ENCODE measurements at places on chromosomes 2 and 18. TPM values are rescaled to one million over a fixed set of nuclear protein-coding genes. Genes with fewer than 3 reads are reported as not detected.

Gene ANKRD30B
- total RNA-seq = not detected

Gene IGFBP5
- 54.7 TPM for total RNA-seq

DNA sequence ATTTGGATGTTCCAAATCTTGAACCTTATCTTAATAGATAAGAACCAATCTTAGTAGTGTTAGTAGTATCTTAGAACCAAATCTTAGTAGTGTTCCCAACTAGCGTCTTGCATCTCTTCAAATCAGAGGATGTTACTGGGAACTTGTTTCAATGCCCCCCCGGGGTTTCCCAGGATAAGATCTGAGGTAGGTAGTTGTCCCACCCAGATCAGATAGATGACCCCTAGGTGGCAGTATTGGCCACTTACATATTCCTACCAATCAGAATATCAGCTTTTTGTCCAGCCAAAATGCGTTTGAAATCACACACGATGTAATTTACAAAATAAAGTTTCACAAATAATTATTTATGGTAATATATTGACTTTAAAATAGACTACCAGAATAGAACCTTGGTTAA is 314.8 kb downstream of the MBD2 start:
- no peak overlapping the region for H3K27ac ChIP-seq
- DNase-seq = no peak
- no peaks in the 10 kb centered on the region for H3K27me3 ChIP-seq
- no peaks in the 10 kb centered on the region for H3K4me1 ChIP-seq

- H3K4me1 ChIP-seq = no peaks in the 10 kb centered on the region
- no peak overlapping the region for H3K4me3 ChIP-seq
- no peak for DNase-seq
- no peaks in the 10 kb centered on the region for H3K36me3 ChIP-seq
- no peaks in the 10 kb centered on the region for H3K27me3 ChIP-seq
- no peak overlapping the region for H3K27ac ChIP-seq
Measured at GRCh38 chr2:129827311-129828090, 152.0 kb upstream of the RAB6C start.

DNA sequence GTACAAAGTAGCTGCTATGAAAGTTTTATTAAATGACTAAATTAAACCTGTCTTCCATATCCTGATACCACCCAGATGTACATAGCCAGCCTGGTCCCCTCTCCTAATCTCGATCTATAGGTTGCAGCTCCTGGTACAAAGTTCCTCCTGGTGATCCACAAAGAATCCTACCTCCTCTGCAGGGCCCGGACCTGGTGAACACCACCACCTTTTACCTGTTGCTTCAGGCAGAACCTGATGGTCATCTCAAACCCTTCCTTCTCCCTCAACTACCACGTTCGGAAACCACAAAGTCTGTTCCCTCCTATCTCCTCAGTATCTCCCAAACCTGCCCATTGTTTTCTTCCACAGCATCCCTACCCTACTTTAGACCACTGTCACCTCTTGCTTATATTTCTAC is 15.5 kb downstream of the FOXI3 start:
- no peak for DNase-seq
- H3K4me3 ChIP-seq = no peak overlapping the region
- no peaks in the 10 kb centered on the region for H3K27me3 ChIP-seq

DNA sequence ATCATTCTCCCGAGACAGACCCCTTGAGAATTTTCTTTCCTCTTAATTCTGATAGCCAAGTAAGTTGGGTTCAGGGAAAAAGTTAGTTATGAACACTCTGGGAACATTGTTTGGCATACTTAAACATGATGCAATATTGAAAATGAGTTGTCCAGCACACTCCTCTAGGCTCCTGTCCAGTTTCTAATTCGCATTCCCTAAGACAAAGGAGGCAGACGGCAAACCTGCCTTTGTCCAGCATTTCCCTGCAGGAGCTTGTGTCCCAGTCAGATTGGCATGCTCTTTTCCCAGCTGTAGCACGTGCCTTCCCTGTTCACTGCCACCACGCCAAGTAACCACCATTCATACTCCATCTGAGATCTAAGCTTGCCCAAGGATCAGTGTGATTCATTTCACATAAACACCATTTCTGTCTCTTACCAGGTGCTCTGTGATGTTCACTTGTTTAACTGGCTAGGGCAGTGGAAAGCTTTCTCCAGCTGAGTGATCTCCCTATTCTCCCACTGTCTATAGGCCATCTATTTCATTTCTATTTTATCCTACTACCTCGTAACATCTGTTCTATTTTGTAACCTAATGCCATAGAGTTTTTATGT is 150.0 kb upstream of the EPB41L3 start:
- H3K36me3 ChIP-seq = no peaks in the 10 kb centered on the region
- H3K27me3 ChIP-seq = no peaks in the 10 kb centered on the region
- H3K4me3 ChIP-seq = no peak overlapping the region
- no peaks in the 10 kb centered on the region for H3K4me1 ChIP-seq
- H3K27ac ChIP-seq = no peak overlapping the region

GRCh38 chr2:170123593-170123992 is 54.4 kb upstream of the MYO3B start:
- H3K36me3 ChIP-seq = no peaks in the 10 kb centered on the region
- no peak for DNase-seq
- no peaks in the 10 kb centered on the region for H3K27me3 ChIP-seq

GRCh38 chr2:152278526-152278925 is 56.4 kb upstream of the FMNL2 start:
- no peaks in the 10 kb centered on the region for H3K36me3 ChIP-seq
- no peaks in the 10 kb centered on the region for H3K4me1 ChIP-seq
- DNase-seq = no peak
- no peaks in the 10 kb centered on the region for H3K27me3 ChIP-seq

GRCh38 chr18:25345081-25345866 is 6.7 kb downstream of the ZNF521 start:
- peaks cover 19% of the 10 kb centered on the region for H3K27me3 ChIP-seq
- DNase-seq = no peak
- H3K4me3 ChIP-seq = no peak overlapping the region
- peaks cover 19% of the 10 kb centered on the region for H3K4me1 ChIP-seq

DNA sequence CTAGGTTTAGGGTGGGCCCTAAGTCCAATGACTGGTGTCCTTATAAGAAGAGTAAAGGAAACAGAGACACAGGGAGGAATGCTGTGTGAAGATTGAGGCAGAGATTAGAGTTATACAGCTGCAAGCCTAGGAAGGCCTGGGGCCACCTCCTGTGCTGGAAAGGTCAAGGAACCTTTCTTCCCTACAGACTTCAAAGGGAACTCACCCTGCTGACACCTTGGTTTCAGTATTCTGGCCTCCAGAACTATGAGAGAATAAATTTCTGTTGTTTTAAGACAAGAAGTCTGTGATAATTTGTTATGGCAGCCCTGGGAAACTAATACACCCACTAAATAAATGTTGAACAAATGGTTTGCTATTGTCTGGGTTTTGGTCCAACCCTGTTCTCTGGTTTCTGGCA is 102.3 kb upstream of the NEUROD1 start:
- no peaks in the 10 kb centered on the region for H3K27me3 ChIP-seq
- H3K27ac ChIP-seq = no peak overlapping the region
- no peak overlapping the region for H3K4me3 ChIP-seq
- DNase-seq = no peak
- no peaks in the 10 kb centered on the region for H3K4me1 ChIP-seq

DNA sequence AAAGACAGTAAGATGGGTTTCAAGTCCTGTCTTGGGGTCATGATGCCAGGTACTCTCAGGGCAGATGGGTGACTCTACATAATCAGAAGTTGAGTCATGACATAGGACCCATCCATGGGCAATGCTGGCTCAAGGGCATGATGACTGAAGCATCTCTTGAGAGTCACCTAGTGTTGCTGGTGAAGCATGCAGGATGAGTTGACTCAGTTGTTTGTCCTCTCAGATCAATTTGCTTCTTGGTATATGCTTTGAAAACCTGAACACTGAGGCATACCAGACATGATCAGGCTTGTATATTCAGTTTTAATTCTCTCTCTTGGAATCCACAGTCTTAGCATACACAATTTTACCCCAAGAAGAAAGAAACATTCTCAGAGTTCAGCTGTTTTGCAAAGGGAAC is 658.9 kb upstream of the NXPH2 start:
- no peak for DNase-seq
- H3K4me1 ChIP-seq = no peaks in the 10 kb centered on the region
- H3K36me3 ChIP-seq = no peaks in the 10 kb centered on the region
- no peaks in the 10 kb centered on the region for H3K27me3 ChIP-seq
- no peak overlapping the region for H3K27ac ChIP-seq
- H3K4me3 ChIP-seq = no peak overlapping the region

Gene IL36B
- not detected for total RNA-seq

Gene SCN9A
- 18.7 TPM for total RNA-seq

GRCh38 chr2:222353993-222354392 is 55.2 kb upstream of the PAX3 start:
- H3K27ac ChIP-seq = no peak overlapping the region
- no peaks in the 10 kb centered on the region for H3K4me1 ChIP-seq
- no peak overlapping the region for H3K4me3 ChIP-seq
- H3K36me3 ChIP-seq = no peaks in the 10 kb centered on the region

- H3K4me1 ChIP-seq = no peaks in the 10 kb centered on the region
- no peak overlapping the region for H3K4me3 ChIP-seq
- H3K27me3 ChIP-seq = no peaks in the 10 kb centered on the region
- no peak overlapping the region for H3K27ac ChIP-seq
Measured at GRCh38 chr2:129801575-129801974, 177.9 kb upstream of the RAB6C start.

Gene TMEM18
- 28.5 TPM for total RNA-seq

GRCh38 chr2:99729104-99730025 is 239.5 kb upstream of the REV1 start:
- no peak for DNase-seq
- H3K27me3 ChIP-seq = no peaks in the 10 kb centered on the region
- H3K27ac ChIP-seq = no peak overlapping the region
- H3K4me1 ChIP-seq = peaks cover 4% of the 10 kb centered on the region
- H3K36me3 ChIP-seq = no peaks in the 10 kb centered on the region

Gene DSG2
- 0.79 TPM for total RNA-seq

DNA sequence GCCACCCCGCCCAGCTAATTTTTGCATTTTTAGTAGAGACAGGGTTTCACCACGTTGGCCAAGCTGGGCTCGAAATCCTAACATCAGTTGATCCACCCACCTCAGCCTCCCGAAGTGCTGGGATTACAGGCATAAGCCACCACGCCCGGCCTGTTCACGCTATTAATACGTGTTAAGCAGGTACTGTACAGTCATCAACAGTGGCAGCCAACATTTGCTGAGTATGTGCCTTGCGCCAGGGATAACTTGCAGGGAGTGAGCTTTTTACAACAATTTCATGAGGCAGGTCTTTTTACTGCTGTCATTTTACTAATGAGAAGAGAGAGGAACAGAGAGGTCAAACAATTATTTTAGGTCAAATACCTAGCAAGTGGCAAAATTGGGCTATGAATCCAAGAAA is 115.2 kb downstream of the AP1S3 start:
- H3K27ac ChIP-seq = no peak overlapping the region
- H3K27me3 ChIP-seq = no peaks in the 10 kb centered on the region
- no peak overlapping the region for H3K4me3 ChIP-seq
- no peaks in the 10 kb centered on the region for H3K4me1 ChIP-seq
- DNase-seq = no peak
- H3K36me3 ChIP-seq = no peaks in the 10 kb centered on the region

DNA sequence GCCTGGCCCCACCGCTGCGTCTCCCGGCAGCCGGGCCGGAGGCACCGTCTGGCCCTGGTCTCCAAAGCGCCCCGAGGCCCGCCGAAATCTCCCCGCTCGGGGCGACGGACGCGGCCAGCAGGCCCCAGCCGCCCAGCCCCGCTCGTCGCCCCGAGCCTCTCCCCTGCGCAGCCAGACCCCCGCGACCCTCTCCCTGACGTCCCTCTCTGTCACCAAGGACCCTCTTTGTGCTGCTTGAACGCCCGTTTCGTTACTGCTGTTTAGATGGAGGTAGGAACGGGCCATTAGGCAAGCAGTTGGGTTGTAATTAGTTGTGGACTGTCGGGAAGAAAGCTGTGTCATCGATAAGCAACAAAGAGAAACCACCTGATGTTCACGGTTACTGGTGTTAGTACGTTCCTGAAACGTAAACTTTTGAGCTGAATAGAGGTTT is 686 bp downstream of the UBXN4 start:
- H3K27ac ChIP-seq = peak overlapping the region; percentile 99

DNA sequence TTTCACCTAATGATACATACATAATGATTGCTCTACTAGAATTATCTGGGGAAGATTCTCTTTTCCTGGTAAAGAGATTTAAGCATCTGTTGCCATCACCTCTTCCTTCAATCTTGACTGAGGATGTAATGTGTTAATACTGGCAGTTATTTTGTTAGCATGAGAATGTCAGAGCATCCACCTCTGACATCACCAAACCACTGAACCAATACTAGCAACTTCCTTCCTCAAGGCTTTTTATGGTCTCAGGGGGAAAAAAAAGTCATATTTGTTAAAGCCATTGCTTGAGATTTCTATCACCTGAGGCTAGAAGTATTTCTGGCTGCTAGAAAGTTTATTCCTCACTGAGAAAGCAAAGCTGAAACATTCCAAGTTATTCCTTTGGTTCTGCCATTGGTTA is 48.5 kb downstream of the DSEL start:
- no peaks in the 10 kb centered on the region for H3K27me3 ChIP-seq
- no peaks in the 10 kb centered on the region for H3K36me3 ChIP-seq
- no peaks in the 10 kb centered on the region for H3K4me1 ChIP-seq
- no peak overlapping the region for H3K27ac ChIP-seq

Gene SNTG2
- 12.8 TPM for total RNA-seq

All from spleen (tissue), 13 donors.